ENCODE measurements at places on chromosomes 7 and 10. TPM values are rescaled to one million over a fixed set of nuclear protein-coding genes. Genes with fewer than 3 reads are reported as not detected.

DNA sequence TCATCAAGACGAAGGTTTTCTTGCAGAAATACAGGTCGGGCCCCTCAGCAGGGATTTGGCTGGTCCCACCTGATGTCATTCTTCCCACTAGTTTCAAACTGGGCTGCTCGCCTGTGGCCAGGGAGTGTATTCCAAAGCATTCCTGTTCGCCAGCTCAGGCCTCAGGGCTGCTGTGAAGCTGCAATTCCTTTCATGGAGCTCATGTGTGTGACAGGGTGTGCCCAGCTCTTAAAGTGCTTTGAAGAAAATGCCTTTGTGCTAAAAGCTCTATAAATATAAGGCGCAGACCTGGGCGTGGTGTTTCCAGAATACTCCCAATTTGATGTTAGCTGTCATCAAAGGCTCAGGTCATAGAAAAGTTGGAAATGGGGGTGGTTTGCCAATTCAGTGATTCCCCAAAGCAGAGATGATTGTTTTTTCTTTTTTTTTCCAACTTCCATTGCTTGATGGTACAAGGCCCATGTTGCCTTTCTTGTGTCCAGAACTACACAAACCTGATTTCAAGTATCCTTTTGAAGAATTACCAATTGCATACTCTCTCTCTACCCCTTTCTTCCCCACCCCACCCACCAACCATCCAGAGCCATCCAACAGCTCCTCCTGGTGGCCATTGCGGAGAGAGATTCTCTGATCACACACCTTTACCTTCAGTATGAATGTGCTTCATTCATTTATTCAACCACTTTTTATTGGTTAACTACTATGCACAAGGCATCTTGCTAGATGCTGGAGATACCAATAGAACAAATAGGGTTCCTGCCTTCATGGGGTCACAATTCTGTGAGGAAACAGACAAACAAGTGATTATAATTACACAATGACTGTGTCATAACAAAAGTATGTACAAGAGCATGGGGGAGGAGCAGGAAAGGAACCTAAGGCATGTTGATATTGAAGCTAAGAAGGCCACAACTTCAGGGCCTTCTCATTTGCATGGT, 297.3 kb upstream of the LYZL1 start:
- DNase-seq = peak; percentile 43

- no peak for DNase-seq
Observed at GRCh38 chr7:54663603-54664234, 95.3 kb downstream of the SEC61G start.

DNA sequence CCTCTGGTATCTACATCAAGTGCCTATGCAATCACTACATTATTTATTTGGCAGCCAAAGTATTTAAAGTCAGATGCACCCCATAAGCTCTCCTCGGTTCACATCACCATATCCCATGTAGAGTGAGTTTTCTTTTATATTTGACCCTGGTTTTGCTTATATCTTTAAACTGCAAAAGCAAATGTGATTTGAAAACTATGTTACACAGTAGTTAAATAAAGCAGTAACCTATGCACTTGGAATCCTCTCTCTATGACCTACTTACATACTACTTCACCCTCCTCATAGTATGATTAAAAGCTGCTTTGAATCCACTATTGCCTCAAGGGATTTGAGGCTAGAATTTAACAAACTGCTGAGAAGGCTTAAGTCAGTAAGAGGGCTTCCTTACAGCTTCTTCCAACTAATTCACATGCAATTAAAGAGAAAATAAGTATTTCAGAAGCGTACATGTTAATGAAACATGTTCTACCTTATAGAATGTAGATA, 2.2 kb upstream of the CELF2 start:
- DNase-seq = no peak

- DNase-seq = no peak
Observed at GRCh38 chr10:53088961-53089360, 316.4 kb upstream of the MBL2 start.

GRCh38 chr10:116026315-116026714, 246.7 kb downstream of the GFRA1 start:
- DNase-seq = no peak

DNA sequence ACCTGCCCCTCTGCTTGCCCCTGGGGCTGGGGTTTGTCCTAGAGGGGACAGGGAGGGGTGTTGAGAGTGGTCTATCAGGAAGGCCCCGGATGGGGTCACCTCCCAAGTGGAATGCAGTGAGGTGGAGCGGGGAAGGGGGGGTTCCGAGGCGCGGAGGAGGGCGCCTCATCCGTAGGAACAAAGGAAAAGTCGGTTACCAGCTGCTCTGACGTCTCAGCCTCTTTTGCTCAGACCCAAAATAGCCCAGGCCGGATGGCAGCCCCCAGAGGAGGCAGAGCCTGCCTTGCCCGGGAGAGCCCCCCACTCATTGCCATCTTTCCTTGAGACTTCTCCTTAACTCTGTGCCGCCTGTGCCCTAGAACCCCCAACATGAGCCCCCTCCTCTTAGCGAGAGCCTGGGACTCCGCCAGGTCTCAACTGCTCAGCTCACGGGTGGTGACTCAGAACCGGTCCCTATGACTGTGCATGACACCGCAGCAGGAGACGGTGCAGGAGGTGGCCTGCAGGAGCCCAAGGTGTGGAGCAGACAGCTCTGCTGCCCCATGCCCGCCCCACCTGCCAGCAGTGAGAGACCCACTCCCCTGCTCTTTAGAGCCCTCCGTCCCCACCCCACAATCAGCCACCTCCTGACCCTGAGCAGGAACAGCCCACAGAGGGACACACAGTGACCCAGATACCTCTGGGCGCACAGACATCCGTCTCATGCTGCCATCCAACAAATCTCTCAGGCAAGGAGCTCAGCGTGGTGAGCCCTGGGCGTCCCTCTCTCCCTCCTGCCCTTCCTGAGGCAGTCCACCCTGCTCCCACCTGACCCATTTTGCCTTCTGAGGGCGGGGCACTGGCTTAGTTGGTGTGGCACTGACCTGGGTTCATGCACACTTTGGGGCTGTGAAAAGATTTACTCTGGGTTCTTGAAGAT, 13.1 kb downstream of the STX1A start:
- no peak for DNase-seq

- no peak for DNase-seq
Observed at GRCh38 chr10:133133471-133134231, 26.4 kb upstream of the KNDC1 start.

DNA sequence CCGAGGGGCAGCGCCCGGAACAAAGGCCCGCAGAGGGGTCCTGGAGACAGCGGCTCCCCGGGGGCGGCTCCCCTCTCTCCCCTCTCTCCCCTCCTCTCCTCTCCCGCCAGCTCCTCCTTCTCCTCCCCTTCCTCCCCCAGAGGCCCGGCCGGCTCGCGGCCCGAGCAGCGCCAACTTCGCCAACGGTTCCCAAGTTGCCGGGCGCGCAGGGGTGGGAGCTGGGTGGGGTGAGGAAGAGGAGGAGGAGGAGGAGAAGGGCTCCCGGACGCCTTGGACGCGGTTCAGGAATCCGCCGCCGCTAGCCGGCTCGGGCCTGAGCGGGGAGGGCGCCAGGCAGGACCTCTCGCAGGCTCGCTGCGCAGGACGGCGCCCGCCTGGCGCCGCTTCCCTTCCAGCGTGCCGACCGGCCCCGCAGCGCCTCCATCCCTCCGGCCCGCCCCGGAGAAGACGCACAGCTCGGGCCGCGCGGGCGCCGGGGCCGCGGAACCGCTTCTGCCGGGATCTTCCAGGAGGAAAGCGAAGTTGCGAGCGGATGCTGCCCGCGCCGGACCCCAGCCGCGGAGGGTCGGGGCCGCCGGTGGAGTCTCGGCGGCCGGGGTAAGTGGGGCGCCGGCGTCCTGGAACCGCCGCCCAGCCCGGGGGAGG, at the start of gene CHST3:
CHST3 (plus strand) TSS at position 298 of the 645 bp plus-strand sequence. CDS start 41,448 bp downstream, outside the sequence.
- no peak for DNase-seq

DNA sequence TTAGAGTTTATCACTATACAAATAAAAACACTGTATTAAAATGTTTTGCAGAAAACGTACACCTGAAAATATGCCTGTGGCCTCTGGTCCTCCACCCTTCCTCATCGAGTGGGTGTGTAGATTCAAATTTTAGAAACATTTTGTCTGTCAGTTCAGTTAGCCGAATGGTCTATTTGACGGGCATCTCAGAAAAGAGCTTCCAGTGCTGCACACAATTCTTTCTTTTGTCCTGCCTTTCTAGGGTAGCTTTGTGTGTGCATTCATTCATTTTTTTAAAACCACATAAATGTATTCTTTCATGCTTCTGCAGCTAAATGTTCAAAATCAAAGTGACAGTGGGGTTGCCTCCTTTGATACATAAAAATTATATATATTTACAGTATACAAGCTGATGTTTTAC, 46.8 kb downstream of the GNAI1 start:
- no peak for DNase-seq

GPR37 gene
- total RNA-seq = 0.41 TPM

CXCL12 gene
- total RNA-seq = 149 TPM

ARHGEF5 gene
- 10.4 TPM for total RNA-seq

CDC14C gene
- not detected for total RNA-seq

NYAP1 gene
- 0.92 TPM for total RNA-seq

MNX1 gene
- total RNA-seq = not detected

TSC22D4 gene
- total RNA-seq = 25.7 TPM

TET1 gene
- 4.0 TPM for total RNA-seq

Data from thoracic aorta (tissue), 2 donors.